Spleen (tissue), 13 donors: ENCODE measurements at places on chromosomes 3 and 15.

DNA sequence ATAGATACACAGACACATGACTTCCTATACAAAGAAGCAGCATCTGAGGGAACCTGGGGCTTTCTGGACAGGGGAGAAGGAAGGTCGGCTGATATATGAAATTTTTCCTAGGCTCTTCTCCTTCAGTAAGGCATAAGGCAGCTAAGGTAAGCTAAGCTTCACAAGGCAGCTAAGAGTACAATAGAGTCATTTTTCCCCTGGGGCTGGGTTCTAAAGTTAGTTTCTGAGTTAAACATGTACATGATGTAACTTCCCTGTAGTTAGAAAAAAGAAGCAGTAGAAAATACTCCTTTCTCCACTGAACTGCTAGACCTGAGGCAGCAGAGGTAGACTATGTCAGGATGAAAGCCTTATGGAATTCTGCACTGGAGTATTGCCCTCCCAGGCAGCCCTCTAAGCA is 109.6 kb downstream of the PLD1 start:
- DNase-seq: no peak

DNA sequence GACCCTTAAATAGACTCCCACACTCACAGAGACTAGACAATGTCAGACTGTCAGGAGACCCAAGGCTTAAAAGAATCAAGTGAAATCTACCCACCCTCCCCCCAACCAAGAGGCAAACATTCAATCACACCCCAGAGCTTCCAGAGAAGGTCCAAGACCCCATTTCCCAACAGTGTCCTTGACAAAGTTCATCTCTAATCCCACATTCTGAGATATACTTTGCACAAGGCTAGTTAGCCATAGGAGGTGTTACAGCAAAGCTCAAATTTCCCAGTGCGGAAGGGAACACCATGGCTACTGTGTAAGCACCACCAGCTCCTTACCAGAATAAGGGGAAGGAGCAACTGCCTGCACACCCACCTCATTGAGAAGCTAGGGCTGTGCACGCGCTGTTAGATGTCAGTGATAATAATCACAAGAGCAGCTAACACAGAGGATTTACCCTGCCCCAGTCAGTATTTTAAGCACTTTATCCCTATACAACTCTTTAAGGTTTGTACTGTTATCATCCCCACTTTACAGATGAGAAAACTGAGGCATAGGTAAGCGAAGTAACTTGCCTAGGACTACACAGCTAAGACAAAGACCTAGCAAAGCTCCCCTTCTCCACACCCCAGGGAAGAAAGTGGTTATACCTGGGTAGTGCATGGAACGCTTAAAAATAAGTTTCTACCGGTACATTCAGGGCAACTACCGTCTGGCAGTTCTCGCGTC is 17.3 kb downstream of the SPATA12 start:
- no peak for DNase-seq

GRCh38 chr3:9135930-9136525 is 113.4 kb downstream of the SRGAP3 start:
- no peak for DNase-seq

DNA sequence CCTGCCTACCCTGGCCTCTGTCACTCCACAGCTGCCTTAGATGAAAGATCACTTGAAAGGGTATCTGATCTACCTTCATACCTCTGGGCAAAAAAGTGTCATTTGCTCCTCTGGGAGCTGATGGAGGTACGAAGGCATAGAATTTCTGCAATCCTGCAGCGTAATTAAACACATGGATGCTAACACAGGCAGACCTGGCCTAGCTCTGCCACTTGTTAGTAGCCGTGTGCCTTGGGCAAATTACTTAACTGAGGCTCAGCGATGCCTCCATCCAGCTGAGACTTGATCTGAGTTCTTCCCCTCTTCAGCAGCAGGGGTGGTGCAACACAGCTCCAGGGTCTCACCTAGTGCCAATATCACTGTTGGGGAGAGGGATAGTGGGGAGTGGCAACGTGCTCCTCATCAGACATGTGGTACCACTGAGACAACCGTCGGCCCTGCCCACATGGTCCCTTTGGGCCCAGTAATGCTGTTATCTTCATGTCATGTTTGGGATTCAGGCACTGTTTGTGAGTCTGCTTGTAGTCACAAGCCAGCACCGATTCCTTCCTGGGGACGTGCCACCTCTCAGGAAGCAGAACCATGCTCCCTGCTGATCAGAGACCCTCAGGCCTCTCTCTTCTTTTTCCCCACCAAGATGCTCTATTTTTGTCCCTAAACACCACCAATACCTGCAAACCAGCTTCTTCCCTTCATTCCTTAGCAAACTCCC is 34.1 kb upstream of the PIAS1 start:
- no peak for DNase-seq

DNA sequence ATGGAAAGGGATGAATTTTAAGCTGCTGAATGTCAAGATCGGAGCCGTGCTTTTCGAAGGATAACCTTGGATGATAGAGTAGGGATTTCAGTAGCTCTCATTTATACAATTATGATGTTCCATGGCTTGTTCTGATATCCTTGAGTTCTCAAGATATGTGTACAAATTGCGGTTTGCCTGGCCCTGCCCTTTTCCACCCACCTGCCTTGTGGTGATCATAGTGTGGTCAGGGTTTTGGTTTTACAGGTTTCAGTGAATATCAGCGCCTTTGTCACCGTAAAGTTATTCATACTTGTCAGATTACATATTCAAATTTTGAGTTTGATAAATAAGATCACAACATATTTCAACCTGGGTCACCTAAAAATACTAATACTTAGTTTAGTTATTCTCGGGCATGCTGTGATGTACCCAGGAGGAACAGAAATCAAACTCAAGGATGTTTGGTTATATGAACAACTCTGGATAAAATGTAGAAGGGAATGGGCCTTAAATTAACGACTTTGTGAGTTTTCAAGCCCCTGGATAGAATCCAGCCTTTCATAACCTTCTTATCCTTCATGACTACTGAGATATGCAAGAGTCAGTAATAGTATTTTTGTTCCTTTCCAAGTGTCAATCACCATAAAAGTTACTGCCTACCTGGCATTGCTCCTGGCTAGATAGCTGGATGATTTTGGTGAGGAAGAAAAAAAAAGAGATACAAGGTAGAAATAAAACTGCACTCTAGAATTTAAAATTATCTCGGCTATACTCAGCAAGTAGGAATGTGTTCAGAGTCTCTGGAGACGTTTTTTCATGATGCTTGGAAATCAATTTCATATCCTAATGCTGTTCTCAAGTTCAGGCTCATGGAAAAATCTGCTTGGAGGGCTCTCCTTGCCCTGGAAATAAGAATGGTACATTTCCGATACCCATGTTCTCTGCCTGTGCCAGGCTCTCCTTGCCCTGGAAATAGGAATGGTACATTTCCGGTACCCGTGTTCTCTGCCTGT is 209.2 kb upstream of the TPRG1 start:
- DNase-seq: no peak

DNA sequence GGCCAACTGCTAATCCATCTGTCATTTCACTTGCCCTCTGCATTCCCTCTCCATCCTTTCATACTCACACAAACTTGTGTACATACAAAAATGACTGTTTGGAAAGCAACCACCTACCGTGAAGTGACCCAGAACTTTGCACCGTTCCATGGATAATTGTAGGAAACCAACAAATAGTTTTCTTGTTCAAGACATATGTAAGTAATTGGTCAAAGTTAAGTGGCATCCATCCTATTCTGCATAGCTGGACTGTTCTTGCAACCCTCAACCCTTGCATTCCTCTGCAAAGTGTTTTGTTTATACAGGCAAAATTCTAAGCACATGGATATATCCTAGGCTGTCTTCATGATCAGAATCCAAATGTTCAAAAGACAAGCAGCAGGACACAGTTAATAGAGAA is 592.5 kb downstream of the MECOM start:
- no peak for DNase-seq

- peak; percentile 51 for DNase-seq
These were observed 7.5 kb upstream of the ALAS1 start for GRCh38 chr3:52190294-52191074.

- DNase-seq: no peak
These were observed 126.4 kb downstream of the CHDH start for GRCh38 chr3:53719796-53720195.

- DNase-seq: no peak
These were observed 196.4 kb downstream of the RPLP1 start for GRCh38 chr15:69648775-69649735.

DNA sequence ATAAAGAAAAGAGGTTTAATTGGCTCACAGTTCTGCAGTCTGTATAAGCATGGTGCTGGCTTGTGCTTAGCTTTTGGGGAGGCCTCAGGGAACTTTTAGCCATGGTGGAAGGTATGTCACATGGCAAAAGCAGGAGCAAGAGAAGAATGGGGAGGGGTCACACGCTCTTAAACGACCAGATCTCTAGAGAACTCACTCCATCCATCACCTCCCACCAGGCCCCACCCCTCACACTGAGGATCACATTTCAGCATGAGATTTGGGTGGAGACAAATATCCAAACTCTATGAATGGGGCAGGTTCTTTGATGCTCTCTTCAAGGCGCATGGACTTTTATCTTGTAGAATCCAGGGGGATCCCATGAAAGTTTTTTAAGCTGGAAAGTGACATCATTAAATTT is 75.7 kb downstream of the ITPR1 start:
- no peak for DNase-seq

DNA sequence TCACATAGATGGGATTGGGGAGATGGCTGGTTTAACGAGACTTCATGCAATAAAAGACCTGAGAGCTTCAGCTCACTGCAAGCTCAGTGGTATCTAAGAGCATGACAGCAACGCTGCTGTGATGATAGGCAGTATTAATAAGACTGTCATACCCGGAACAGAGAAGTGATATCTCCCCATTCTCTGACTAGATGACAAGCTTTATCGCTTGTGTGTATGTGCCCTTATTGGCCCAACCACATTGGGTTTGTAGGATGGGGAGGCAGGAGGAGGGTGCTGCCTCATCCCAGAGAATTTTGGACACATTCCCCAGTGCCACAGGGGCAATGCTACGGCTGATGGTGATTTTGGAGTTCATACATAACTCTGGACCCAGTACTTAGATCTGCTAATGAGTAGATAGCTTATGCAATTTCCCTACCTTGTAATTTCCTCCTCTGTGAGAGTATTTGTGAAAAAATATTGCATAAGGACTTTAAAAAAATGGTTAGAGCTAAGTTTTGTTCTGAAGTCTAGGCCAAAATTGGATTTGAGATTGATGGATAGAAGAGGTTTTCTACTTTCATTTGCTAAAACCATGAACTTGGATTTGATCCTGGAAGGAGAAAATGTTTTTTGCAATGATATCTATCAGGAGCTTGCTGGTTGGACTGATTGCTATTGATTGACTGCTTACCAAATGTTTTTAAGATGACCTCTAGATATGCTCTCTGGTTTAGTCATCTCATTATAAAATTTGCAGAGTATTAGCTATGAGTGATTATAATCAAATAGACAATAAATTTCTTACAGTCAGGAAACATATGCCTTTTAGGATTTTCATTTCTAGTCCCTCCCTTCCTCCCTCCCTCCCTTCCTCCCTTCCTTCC is 14.0 kb upstream of the TMEM212 start:
- DNase-seq: no peak

DNA sequence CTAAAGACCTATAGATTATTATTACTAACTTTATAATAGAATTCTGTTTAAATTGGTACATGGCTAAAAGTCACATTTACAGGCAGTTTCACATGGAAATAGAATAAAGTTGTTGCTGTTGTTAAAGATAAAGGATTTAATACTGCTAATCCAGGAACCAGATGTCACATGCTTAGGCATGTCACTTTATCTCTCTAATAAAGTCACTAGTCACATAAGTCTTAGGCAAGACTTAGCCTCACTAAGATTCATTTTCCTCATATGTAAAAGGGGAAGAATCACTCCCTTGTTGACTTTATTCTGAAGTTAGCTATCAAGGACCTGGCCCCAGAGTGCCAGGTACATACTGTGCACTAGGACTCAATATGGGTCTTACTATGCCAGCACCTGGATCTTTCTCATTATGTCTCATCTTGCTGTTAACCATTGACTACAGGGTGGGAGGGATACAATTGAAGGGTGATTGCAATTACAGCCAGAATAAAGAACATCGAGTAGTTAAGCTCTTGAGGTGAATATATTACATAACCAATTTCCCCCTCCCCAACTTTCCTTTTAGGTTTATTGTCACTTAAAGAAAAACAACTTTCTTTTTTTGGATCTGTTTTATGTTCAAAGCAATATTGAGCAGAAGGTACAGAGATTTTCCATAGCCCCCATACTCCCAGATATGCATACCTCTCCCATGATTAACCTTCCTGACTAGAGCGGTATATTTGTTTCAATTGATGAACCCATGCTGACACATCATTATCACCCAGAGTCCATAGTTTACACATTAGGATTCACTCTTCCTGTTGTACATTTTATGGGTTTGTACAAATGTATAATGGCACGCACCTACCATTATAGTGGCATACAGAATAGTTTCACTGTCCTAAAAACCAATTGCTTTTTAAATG is 36.6 kb downstream of the LNP1 start:
- DNase-seq: no peak

GRCh38 chr3:126476166-126477060 is 722 bp upstream of the ZXDC start:
- peak; percentile 96 for DNase-seq

DNA sequence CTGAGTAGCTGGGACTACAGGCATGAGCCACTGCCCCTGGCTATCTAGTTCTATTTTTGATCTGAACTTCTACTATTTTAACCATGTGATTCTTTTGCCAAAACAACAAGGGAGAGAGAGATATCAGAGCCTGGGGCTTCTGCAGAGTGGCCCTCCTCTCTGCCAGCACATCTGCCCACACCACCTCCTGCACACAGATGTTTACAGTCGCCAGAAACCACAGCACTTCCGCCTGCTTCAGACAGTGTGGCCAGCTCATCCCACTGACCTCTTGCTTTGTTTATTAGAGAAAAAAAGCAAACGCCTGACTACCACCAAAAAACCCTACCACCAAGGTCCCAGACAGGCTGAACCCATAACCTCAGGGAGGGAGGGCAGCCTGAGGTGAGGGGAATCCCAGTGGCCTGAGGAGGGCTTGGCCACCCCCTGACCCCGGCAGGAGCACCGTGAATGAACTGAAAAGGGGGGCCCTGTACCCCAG is 85.9 kb upstream of the ABHD2 start:
- DNase-seq: no peak

GRCh38 chr3:195063581-195064193 is 207.3 kb downstream of the XXYLT1 start:
- DNase-seq: peak; percentile 54

GRCh38 chr15:62578546-62578945 is 413.5 kb upstream of the C2CD4B start:
- no peak for DNase-seq

GRCh38 chr15:95825671-95826411 is 504.7 kb upstream of the NR2F2 start:
- DNase-seq: no peak

DNA sequence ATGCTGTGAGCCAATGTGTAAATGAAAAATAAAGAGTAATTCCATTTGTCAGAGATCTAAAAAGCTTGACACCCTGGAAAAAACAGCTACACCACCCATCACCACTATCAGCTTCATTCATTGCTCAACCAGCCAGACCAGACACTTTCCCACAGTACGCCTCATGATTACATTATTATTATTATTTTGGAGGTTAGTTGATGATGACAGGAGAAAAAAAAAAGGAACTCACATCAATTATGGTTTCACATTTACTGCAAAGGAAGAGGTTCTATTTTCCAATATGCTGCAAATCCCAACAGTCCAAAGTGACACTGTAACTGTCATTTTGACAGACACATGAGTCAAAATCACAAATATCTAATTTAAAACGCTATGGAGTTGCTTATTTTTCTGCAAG is 134.7 kb upstream of the TSC22D2 start:
- no peak for DNase-seq

GRCh38 chr3:112086875-112087524 is 811 bp downstream of the C3orf52 start:
- no peak for DNase-seq

- DNase-seq: no peak
These were observed 630.3 kb downstream of the NAALADL2 start for GRCh38 chr3:175489406-175489805.

GRCh38 chr3:147359177-147360050 is 46.9 kb downstream of the ZIC4 start:
- DNase-seq: no peak
